ENCODE measurements at places on chromosomes 7 and 10. TPM values are rescaled to one million over a fixed set of nuclear protein-coding genes. Genes with fewer than 3 reads are reported as not detected.

The TUBB8 gene
- total RNA-seq = not detected

The GNAT3 gene
- not detected for total RNA-seq

The NME8 gene
- not detected for total RNA-seq

The SPDYE5 gene
- 0.20 TPM for total RNA-seq

The HOXA2 gene
- not detected for total RNA-seq

The PDZD7 gene
- 0.57 TPM for total RNA-seq

The CDH23 gene
- total RNA-seq = 39.1 TPM

The STK31 gene
- total RNA-seq = 0.57 TPM

The LAMB1 gene
- 65.0 TPM for total RNA-seq

The ANXA8 gene
- 20.2 TPM for total RNA-seq

The CDHR3 gene
- 76.4 TPM for total RNA-seq

The ZNF33B gene
- 42.3 TPM for total RNA-seq

The LRIT1 gene
- total RNA-seq = not detected

The UCMA gene
- total RNA-seq = 0.48 TPM

Data from ovary (tissue), 10 donors.